ENCODE measurements at places on chromosomes 5 and 9. TPM values are rescaled to one million over a fixed set of nuclear protein-coding genes. Genes with fewer than 3 reads are reported as not detected.
A peak's percentile ranks its signal among the peaks of the same experiment; 100 is the strongest.

Gene AFF4
- 16.4 TPM for total RNA-seq

Gene OR5C1
- total RNA-seq = not detected

Gene IER5L
- total RNA-seq = 2.9 TPM

Gene SPATA31C2
- total RNA-seq = not detected

Gene CD274
- total RNA-seq = 0.87 TPM

- no peak overlapping the region for H3K4me3 ChIP-seq
- no peak for DNase-seq
- H3K27me3 ChIP-seq = no peaks in the 10 kb centered on the region
- no peaks in the 10 kb centered on the region for H3K36me3 ChIP-seq
- H3K27ac ChIP-seq = no peak overlapping the region
Measured at GRCh38 chr5:5736007-5736406, 313.5 kb downstream of the ICE1 start.

DNA sequence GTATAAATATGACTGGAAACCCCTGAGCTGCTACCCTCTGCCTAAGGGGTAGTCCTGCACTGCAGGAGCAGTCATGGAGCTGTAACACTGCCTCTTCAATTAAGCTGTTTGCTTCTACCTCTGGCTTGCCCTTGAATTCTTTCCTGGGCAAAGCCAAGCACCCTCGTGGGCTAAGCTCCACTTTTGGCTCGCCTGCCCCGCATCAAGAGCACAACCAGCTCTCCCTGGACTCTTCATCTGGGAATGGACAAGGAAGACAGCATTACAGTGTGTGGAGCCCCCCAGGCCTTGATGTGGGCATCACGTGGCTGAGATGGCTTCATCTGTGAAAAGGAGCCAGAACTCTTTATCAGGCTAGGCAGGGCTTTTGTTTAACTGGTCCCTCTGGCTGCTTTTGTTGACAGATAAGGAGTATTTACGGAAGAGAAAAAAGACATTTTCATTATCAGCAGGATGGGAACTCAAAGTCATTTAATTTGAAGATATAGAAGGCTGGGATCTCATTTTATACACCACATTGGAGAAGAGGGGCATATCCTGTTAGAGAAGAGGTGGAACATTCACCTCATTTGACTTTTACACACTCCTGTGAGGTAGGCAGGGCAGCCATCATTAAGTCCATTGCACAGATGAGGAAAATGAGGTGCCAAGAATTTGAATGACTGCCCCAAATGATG is 137.8 kb downstream of the SEMA6A start:
- H3K27me3 ChIP-seq = no peaks in the 10 kb centered on the region
- H3K4me3 ChIP-seq = no peak overlapping the region
- no peaks in the 10 kb centered on the region for H3K36me3 ChIP-seq
- no peak for DNase-seq

DNA sequence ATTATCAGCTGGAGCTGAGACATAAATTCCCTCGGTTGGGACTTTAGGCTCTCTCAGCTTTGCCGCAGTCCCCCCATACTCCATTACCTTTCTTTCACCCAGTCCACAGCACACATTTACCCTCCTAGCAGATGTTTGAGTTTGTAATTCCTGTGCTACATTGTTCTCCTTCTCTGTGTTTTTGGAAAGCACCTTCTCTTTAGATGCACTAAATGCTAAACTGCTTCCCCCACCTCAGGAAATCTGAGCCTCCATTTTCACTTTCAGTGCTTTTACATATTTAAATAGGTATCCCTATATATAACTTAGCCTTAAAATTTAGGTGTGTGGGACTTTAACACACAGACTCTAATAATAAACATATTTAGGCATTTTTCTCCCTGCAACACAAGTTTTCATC is 356.9 kb downstream of the NFIB start:
- no peak overlapping the region for H3K4me3 ChIP-seq
- no peak for DNase-seq
- no peaks in the 10 kb centered on the region for H3K27me3 ChIP-seq

- no peaks in the 10 kb centered on the region for H3K36me3 ChIP-seq
- H3K27me3 ChIP-seq = no peaks in the 10 kb centered on the region
- H3K4me3 ChIP-seq = no peak overlapping the region
- no peak for DNase-seq
Measured at GRCh38 chr5:128674837-128675446, 136.9 kb upstream of the FBN2 start.

GRCh38 chr5:121870489-121870888 is 18.8 kb downstream of the FTMT start:
- DNase-seq = no peak
- H3K36me3 ChIP-seq = no peaks in the 10 kb centered on the region
- H3K27me3 ChIP-seq = no peaks in the 10 kb centered on the region

- no peak for DNase-seq
- H3K27ac ChIP-seq = no peak overlapping the region
- H3K4me1 ChIP-seq = no peaks in the 10 kb centered on the region
- no peaks in the 10 kb centered on the region for H3K36me3 ChIP-seq
- H3K27me3 ChIP-seq = no peaks in the 10 kb centered on the region
- no peak overlapping the region for H3K4me3 ChIP-seq
Measured at GRCh38 chr5:133635051-133635450, 22.7 kb upstream of the FSTL4 start.

GRCh38 chr5:148091991-148092964 is 28.5 kb downstream of the SPINK5 start:
- no peaks in the 10 kb centered on the region for H3K4me1 ChIP-seq
- no peak for DNase-seq

DNA sequence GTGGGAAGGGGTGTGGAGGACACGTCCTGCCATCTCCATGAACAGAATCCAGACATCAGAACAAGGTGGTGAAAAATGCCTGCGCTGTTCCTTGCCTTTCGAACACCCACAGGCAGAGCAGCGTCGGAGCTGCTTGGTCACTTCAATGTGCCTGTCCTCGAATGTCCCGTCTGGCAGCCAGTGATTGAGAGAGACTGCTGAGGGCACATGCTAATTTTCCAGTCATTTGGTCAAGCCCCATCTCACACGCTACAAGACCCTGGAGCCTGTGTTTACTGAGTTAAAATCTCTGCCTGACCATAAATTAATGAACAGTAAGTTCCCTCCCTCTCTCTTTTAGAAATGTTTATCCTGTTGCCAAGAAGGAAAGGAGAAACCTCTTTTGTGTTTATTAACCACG is 149.3 kb downstream of the NTRK2 start:
- H3K4me3 ChIP-seq = no peak overlapping the region
- H3K27me3 ChIP-seq = no peaks in the 10 kb centered on the region
- H3K27ac ChIP-seq = no peak overlapping the region
- DNase-seq = no peak

GRCh38 chr5:82004511-82004910 is 32.7 kb downstream of the ATG10 start:
- H3K27me3 ChIP-seq = no peaks in the 10 kb centered on the region
- H3K36me3 ChIP-seq = no peaks in the 10 kb centered on the region
- H3K4me3 ChIP-seq = no peak overlapping the region
- H3K27ac ChIP-seq = no peak overlapping the region
- H3K4me1 ChIP-seq = no peaks in the 10 kb centered on the region

DNA sequence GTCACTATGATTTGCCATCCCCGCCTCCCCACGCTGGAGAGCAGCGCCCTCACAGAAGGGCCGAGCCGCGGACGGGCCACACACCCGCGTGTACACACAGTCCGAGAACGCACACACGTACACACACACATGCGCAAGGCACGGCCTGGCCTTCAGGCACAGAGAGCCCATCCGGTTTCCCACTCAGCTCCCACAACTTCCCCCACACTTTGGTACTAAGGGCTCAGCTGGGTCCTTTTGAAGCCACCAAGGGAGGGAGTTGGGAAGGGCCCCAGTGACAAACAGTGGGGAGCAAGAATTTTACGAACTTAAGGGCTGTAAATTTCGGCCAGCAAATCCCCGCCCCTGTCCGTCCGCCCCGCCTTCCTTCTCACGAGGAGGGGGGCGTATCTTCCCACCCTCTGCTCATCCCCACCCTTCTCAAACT is 133.3 kb upstream of the HAND1 start:
- no peak overlapping the region for H3K4me3 ChIP-seq
- DNase-seq = no peak
- no peak overlapping the region for H3K27ac ChIP-seq

- no peaks in the 10 kb centered on the region for H3K27me3 ChIP-seq
- H3K36me3 ChIP-seq = peaks cover 6% of the 10 kb centered on the region
- no peak overlapping the region for H3K27ac ChIP-seq
- H3K4me3 ChIP-seq = no peak overlapping the region
- no peak for DNase-seq
Measured at GRCh38 chr9:94612071-94612470, 18.4 kb upstream of the FBP2 start.

DNA sequence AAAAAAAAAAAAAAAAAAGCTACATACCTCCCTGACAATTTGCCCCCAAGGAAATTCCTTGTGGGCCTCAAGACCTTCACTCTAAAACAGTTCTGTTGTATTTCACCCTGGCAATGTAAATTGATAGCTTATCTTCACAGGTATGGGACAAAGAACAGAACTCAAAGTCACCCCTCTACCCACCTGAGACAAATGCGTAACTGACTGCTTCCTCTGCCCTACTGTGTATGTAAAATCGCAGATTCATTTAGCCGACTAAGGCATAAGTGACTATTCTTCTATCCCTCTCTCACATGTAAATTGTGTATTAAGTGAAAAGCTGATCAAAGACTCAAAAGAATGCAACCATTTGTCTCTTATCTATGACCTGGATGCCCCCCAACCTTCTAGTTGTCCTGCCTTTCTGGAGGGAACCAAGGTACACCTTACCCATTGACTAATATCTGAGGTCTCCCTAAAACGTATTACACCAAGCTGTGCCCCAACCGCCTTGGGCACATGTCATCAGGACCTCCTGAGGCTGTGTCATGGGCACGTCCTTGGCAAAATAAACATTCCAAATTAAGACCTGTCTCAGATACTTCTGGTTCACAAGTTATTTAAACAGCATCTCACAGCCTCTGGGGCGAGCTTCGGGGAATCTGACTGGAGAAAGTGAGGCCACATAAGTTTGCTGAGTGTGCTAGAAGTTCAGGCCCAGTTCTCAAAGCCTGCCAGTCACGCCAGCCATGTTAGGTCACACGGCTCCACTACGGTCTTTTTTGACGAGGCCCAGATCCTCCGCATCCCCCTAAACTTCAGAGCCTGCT is 954 bp downstream of the TBCA start:
- H3K27me3 ChIP-seq = no peaks in the 10 kb centered on the region
- no peaks in the 10 kb centered on the region for H3K36me3 ChIP-seq
- H3K4me3 ChIP-seq = peak overlapping the region; percentile 56
- H3K4me1 ChIP-seq = peaks cover 29% of the 10 kb centered on the region
- DNase-seq = no peak

GRCh38 chr9:91004992-91005391 is 203.4 kb downstream of the SYK start:
- no peaks in the 10 kb centered on the region for H3K36me3 ChIP-seq
- no peak for DNase-seq
- no peak overlapping the region for H3K27ac ChIP-seq
- no peak overlapping the region for H3K4me3 ChIP-seq
- no peaks in the 10 kb centered on the region for H3K27me3 ChIP-seq

- H3K27me3 ChIP-seq = no peaks in the 10 kb centered on the region
- no peaks in the 10 kb centered on the region for H3K4me1 ChIP-seq
- no peak overlapping the region for H3K4me3 ChIP-seq
- H3K27ac ChIP-seq = no peak overlapping the region
Measured at GRCh38 chr9:4086119-4087090, 213.5 kb downstream of the GLIS3 start.

GRCh38 chr9:16410601-16411280 is 459.7 kb downstream of the BNC2 start:
- no peak for DNase-seq
- no peak overlapping the region for H3K4me3 ChIP-seq
- no peaks in the 10 kb centered on the region for H3K27me3 ChIP-seq
- H3K36me3 ChIP-seq = no peaks in the 10 kb centered on the region
- no peak overlapping the region for H3K27ac ChIP-seq

- no peaks in the 10 kb centered on the region for H3K27me3 ChIP-seq
- no peak overlapping the region for H3K4me3 ChIP-seq
- no peaks in the 10 kb centered on the region for H3K36me3 ChIP-seq
- H3K27ac ChIP-seq = no peak overlapping the region
Measured at GRCh38 chr5:165076686-165077085, 1571.3 kb downstream of the MAT2B start.

GRCh38 chr5:152372875-152373274 is 32.2 kb downstream of the NMUR2 start:
- DNase-seq = no peak
- no peaks in the 10 kb centered on the region for H3K4me1 ChIP-seq
- H3K36me3 ChIP-seq = no peaks in the 10 kb centered on the region
- H3K27ac ChIP-seq = no peak overlapping the region
- H3K4me3 ChIP-seq = no peak overlapping the region
